ENCODE measurements at places on chromosomes 3 and 15.

- DNase-seq, result no peak
Measured at GRCh38 chr3:137121704-137122314, 164.0 kb downstream of the IL20RB start.

DNA sequence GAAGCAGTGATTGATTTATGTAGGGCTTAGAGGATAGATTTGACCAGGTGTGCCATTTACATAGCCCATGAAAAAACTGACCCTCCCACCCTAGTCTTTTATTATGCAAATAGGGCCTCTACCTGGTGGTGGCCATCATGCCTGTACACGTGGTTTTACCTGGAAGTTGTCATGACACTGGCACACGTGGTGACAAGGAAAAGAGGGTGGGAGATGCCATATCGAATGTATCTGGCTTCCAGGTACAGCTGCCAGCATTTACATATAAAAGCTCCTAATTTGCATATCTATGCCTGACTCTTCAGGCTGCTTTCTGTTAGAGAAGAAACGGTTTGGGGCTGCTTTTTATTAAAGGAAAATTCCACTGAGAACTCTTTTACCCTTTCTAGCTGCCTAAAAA is 35.0 kb upstream of the DNAJC13 start:
- DNase-seq, result no peak

GRCh38 chr3:108661699-108662098 is 72.2 kb downstream of the DZIP3 start:
- no peak for DNase-seq

GRCh38 chr15:42819786-42820185 is 82.9 kb upstream of the CDAN1 start:
- no peak for DNase-seq

DNA sequence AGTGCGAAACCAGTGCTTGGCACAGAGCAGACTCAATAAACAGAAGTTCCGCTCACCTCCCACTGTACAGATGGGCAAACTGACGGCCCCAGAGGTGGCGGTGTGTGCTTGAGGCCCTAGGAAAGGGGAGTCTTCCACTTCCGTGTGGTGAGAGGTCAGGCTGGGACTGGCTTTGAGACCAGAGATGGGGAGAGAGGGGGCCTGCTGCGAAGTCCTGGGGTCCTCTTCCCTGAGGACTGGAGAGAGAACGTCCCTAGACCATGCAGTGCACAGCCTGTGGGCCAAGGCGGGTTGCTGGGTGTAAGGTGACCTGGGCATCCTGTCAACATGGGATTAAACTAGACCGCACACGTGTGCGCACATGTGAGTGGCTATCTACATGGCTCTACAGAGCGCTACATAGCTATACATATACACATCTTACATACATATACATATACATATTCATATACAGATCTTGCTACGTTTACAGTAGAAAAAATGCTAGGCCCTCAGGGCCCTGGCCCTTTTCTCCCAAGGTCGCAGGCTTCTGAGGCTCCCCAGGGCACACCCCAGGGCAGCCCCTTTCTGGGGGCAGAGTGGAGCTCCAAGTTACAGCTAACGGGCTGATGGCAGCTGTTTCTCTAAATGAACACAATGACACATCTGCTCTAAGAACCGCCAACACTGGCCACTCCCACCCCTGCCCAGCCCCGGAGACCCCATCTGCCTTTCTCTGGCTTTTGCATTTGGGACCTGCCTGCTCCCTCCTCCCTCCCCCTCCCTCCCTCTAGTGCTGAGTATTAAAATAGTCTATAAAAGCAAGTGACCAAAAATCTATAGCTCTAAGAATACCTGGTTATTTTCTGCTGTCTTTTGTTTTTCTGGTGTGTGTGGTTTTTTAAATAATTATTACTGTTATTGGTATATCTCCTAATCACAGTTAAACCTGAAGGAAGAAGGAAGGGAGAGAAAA is 47.0 kb downstream of the HCN4 start:
- no peak for DNase-seq

DNA sequence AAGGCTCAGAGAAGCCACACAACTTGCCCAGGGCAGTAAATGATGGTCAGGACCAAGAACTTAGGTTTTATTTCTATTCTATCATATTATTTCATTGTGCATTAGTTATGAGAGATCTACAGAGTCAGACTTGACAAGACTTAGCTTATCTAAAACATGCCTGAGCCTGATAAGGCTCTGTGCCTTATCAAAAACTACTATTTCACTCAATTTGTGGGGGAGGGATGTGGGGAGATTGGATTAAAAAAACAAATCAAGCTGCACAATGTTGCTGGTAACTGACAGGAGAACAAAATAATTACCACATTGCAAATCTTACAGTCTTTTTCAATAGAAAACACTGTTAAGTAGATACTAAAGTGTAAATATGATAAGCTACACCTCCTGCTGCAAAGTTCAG is 16.0 kb downstream of the HACD2 start:
- DNase-seq, result no peak
